Activated T-cell treated with anti-CD3 and anti-CD28 coated beads for 4 hours (primary cell): ENCODE measurements at places on chromosomes 1 and 21.
A peak's percentile ranks its signal among the peaks of the same experiment; 100 is the strongest.

DNA sequence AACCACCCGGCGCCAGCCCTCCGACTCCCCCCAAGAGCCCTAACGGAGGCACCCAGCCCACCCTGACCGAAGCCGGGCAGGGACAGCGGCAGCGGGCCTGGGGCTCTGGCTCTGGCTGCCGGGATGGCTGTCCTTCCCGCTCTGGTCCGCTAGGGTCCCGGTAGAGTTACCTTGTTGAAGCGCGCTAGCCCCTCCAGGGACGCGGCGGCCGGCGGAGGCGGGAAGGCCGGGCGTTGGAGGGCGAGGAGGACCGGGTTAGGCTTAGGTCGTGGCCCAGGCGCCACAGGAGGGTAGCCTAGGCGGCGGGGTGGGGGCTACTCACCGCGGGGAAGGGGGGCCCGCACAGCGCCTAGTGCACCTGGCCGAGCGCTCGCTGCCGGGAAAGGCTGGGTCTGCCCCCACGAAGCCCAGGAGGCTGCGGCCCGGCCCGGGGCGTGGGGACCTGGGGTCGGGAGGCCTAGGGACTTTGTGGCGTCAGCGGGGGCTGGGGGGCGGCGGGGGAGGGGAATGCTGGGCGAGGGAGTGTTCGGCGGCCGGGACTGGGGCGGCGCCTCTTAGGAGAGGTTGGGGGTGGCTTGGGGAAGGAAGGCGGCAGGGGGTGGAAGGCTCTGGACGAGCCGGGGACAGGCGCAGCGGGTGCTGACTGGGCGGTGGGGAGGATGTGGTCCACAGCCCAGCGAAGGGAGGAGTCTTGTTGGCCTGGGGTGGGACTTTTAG, at the start of gene TRIM17:
TRIM17 (minus strand) TSS at position 645 of the 717 bp plus-strand sequence. CDS start 1,789 bp downstream, outside the sequence.
- DNase-seq, result no peak

DNA sequence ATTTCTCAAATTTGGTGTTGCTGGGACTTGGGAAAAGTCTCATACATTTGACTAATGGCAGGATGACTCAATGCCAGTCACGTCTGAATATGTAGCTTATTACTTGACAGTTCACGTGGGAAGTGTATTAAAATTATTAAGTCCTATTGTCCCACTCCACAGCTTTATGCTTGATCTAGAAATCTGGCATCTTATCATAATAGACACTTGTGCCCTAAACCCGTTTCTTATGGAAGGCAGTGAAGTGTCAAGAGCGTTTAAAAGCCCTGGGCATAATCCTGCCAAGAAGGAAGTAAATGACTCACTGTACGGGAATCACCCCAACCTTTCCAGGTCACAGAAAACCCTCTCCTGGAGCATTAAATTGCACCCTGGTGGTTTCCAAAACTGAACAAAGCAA, 207.4 kb downstream of the APP start:
- no peak for DNase-seq

DNA sequence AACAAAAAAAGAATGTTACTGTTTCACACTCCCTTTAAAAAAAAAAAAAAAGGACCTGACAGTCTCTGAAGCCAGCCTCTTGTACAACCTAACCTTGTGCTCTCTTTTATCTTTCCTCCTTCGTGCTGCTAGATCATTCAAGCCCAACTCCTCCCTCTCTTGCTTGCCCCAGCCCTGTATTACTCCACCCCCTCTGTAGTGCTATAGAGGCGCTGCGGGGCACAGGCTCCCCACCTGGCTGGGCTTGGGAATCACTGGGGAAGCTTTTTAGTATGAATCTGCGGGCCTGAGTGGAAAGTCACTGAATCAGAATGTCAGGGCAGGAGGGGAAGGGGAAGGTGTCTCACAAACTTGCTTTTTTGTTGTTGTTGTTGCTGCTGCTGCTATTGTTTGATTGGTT, 383.7 kb upstream of the CAMK1G start:
- no peak for DNase-seq

GRCh38 chr1:53061859-53062707, at the start of gene PODN:
PODN (plus strand) TSS chr1:53062213; CDS start chr1:53069856, 7,643 bp downstream.
- DNase-seq, result no peak

DNA sequence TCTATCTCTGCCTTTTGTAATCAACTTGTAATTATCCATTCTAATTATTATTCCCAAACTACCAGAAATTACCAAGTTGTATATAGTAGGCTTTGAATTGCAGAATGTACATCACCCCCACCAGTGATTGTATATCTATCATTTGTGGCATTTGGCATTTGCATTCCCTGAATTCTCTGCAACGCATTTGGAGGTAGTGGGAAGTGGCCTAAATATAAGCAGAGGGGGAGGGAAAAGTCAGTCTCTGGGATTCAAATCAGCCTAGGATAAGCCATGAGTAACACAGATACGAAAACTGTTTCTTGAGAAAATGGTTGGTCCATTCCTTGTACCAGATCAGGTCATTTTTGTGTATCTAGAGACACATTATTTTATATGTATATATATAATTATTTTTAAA, 20.7 kb downstream of the DDX20 start:
- DNase-seq, result no peak

GRCh38 chr1:167186771-167187170, 33.9 kb upstream of the POU2F1 start:
- DNase-seq, result no peak

DNA sequence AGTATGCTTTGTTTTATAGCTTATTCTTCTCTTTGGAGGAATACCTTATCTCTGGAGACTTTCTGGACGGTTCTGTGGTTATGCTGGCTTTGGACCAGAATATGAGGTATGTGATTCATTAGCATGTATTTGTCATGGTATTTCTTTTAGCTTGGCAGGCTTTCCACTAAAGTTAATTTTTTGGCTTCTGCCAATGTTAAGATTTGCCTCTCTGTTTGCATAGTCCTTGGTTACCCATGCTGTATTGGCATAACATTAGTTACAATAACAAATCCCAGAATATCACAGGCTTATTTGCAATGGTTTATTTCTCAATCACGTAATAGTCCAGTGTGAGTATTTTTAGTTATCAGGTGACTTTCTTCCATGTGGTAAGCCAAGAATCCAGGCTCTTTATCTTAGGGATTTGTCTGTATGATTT, 9.7 kb downstream of the ZMPSTE24 start:
- no peak for DNase-seq

GRCh38 chr1:29279406-29279805, 43.1 kb downstream of the PTPRU start:
- DNase-seq, result no peak

- DNase-seq, result no peak
These were observed 34.7 kb upstream of the GPR25 start for GRCh38 chr1:200837931-200838571.

GRCh38 chr1:185244015-185244747, 72.9 kb downstream of the IVNS1ABP start:
- DNase-seq, result peak; percentile 60

- no peak for DNase-seq
These were observed 57.2 kb downstream of the CENPF start for GRCh38 chr1:214660190-214660589.

- DNase-seq, result no peak
These were observed 236.6 kb downstream of the NPHP4 start for GRCh38 chr1:5755552-5756125.
